Putamen (tissue), 1 donor: ENCODE measurements at places on chromosomes 6 and 20.

DNA sequence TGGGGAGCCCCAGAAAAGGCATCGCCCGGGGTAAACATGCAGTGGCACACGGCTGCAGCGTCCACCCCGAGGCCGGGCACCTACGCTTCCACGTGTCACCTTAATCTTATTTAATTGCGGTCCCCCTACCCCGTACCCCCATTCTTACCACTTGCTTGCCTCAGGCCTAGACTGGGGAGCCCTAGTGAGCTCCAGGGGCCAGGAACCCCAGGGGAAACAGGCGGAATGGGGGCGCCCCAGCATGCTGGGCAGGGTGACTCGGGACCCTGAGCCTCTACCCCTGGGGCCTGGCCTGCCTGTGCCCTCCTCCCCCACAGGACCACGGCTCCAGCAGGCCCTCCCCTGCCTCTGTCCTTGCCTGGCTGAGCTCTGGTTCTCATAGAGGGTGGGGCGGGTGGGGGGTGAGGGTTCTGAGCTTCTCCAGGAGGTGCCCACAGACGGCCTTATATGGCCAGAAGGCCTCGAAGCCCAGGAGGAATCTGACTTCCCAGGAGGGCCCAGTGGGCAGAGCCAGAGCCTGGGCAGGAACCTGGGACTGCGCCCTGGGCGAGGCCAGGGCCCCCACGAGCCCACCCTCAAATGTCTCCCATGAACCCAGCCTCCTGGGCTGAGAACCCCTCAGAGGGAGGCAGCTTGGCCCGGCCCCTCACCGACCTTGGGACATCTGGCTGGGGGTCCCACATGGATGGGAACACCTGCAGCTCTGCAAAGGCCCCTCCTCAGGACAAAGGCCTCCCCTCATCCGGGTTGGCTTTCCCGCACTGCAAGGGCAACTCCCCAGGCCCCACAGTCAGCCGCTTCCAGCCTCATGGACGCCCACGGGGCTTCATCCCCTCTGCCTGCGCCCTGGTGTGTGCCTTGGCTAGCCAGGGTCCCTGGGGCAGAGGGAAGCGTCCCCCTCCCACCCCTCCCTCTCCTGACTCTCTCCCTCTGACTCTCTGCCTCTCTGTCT is 5.2 kb upstream of the LAMA5 start:
- DNase-seq = no peak

DNA sequence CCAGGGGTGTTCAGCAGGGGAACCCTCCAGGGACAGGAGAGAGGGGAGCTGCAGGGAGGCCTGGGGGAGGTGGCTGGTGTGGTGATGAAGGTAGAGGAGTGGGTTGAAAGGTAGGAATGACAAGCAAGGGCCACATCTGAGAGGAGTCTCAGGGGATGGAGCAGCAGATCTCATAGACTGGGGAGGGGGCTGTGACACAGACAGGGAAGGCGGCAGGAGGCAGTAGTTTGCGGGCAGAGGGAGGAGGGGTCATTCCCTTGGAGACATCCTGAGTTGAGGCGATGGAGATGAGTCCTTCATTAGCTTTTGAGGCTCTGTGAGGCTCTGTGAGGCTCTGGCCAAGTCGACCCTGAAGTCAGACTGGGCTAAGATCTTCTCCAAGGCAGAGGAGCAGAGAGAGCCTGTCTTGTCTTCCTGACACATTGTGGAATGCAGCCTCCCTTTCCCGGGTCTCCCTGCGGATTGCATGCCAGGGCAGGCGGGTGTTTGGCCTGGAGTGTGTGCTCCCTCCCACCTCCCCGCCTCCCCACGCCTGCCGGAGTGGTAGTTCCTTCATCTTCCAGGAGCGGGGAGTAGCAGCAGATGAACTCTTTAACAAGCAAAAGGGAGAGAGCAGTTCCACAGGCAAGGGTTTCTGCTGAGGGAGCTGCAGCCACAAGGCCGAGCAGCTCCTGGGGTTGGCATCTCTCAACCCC is 34.3 kb upstream of the MLN start:
- DNase-seq = no peak

- no peak for DNase-seq
Observed at GRCh38 chr20:45300961-45301360, 5.7 kb upstream of the RBPJL start.

DNA sequence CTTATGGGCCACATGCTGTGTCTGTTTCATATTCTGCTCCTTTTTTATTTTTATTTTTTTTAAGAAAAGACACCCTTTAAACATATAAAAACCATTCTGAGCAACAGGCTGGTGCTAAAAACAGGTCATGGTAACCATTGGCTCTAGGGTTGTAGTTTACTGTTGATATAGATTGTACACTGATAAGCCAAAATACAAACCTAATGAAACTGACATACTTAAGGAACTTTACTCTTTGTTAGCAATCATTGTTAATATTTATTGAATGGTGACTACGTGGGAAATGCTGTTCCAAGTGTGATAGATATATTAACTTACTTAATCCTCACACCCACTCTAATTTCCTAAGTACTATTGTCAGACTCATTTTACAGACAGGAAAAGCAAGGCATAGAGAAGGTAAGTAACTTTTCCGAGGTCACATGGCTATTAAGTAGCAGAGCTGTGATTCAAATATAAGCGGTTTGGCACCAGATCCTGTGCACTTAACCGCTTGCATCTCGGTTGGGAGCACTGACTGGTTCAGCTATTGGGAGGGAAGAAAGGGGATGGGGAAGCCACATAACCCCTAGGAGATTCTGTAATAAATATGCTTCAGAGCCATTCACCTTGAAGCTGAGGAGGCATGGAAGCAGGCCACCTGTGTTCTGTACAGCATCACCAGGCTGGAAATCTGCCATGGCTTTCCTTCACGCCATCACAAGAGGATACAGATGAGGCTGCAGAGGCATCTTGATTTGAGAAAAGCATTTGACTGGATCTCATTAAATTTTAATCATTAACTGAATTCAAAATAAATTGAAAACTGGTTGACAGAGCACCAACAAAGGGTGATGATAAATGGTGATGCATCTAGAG is 4.9 kb downstream of the TRAF3IP2 start:
- no peak for DNase-seq

DNA sequence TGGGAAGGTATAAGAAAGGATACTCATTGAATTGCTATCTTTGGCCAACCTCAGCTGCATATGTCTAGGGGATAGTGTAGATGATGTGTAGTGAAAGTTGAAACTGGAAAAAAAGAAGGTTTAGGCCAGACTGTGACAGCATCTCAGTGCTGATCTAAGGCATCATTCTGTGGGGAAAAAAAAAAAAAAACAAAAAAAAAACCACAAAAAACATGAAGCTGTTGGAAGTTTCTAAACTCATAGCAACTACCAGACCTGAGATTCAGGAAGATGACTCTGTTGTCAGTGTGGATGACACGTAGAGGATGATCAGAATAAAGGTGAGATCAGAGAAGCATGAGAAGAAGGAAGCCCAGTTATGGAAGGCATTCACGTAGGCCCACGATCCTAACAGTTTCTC is 100.8 kb upstream of the CNKSR3 start:
- DNase-seq = no peak
